ENCODE measurements at places on chromosomes 3 and 15. TPM values are rescaled to one million over a fixed set of nuclear protein-coding genes. Genes with fewer than 3 reads are reported as not detected.

- no peak for DNase-seq
- no peaks in the 10 kb centered on the region for H3K36me3 ChIP-seq
- no peak overlapping the region for H3K4me3 ChIP-seq
Measured at GRCh38 chr15:90022905-90023700, 22.0 kb downstream of the ZNF710 start.

DNA sequence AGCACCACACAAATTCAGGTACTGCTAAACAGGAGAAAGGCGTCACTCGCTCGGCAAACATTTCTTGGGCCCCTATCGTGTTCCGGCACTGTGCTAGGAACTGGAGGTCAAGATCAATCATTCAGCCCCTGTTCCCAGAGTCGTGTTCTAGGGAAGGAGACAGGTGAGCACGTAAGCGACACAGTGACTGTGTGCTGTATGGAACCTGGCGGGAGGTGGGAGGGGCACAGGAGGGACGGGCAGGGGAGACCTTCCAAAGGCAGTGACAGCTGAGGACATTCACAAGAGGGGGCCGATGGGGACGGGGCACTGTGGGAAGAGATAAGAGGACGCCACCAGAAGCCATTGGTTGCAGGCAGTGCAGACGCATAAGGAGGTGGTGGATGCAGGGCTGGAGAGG, 32.2 kb downstream of the BDH1 start:
- no peak for DNase-seq
- no peak overlapping the region for H3K4me3 ChIP-seq
- no peaks in the 10 kb centered on the region for H3K27me3 ChIP-seq
- H3K27ac ChIP-seq = no peak overlapping the region

Gene CHST2
- total RNA-seq = 9.2 TPM

DNA sequence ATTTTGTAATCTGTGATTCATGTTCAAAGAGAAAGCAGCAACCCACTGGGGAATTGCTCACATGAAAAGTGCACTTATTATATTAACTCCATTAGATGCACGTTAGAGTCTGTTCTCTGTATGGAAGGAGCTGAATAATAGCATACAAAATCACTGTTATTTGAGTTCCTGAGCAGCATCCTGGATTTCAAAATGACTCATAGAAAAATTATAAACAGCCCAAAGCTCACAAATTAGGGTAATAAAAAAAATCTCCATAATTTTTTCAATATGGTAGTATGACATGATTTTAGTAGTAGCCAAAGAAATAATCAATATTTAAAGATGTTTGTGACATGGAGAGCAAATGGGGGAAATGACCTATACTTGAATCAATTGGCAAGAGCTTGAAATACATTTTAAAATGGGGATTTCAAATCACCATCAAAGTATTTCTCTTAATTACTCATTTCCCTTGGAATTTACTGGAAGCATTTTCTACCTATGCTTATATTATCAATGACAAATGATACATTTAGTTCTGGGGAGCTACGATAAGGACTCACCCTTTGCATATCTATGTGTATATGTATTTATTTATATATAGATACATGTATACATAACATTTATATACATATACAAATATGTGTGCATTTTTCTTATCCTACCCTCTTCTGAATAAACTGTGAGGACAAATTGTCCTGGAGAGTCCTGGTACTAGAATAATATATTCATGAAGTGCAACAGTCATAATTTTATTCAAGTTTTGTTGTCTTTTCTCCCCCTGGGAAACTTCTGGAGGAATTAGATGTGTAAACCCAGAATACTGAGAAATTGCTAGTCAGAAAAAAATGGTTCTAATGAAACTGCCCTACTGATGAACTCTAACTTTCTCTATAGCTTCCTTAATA, 116.3 kb downstream of the RPL22L1 start:
- peaks cover 52% of the 10 kb centered on the region for H3K4me1 ChIP-seq
- H3K4me3 ChIP-seq = no peak overlapping the region
- DNase-seq = no peak
- no peaks in the 10 kb centered on the region for H3K36me3 ChIP-seq

Gene COL6A5
- not detected for total RNA-seq

GRCh38 chr3:4985330-4986174, 6.3 kb downstream of the BHLHE40 start:
- peak overlapping the region; percentile 84 for H3K27ac ChIP-seq
- H3K27me3 ChIP-seq = no peaks in the 10 kb centered on the region
- peaks cover 43% of the 10 kb centered on the region for H3K36me3 ChIP-seq
- H3K4me1 ChIP-seq = peaks cover 76% of the 10 kb centered on the region
- peak; percentile 42 for DNase-seq

GRCh38 chr3:129602309-129602708, 4.2 kb downstream of the PLXND1 start:
- H3K4me1 ChIP-seq = peaks cover 80% of the 10 kb centered on the region
- no peaks in the 10 kb centered on the region for H3K27me3 ChIP-seq
- H3K36me3 ChIP-seq = peaks cover 39% of the 10 kb centered on the region
- no peak overlapping the region for H3K4me3 ChIP-seq
- DNase-seq = no peak
- H3K27ac ChIP-seq = peak overlapping the region; percentile 84

GRCh38 chr3:64878362-64878761, 190.6 kb upstream of the ADAMTS9 start:
- no peak overlapping the region for H3K27ac ChIP-seq
- H3K4me1 ChIP-seq = no peaks in the 10 kb centered on the region
- no peak for DNase-seq

DNA sequence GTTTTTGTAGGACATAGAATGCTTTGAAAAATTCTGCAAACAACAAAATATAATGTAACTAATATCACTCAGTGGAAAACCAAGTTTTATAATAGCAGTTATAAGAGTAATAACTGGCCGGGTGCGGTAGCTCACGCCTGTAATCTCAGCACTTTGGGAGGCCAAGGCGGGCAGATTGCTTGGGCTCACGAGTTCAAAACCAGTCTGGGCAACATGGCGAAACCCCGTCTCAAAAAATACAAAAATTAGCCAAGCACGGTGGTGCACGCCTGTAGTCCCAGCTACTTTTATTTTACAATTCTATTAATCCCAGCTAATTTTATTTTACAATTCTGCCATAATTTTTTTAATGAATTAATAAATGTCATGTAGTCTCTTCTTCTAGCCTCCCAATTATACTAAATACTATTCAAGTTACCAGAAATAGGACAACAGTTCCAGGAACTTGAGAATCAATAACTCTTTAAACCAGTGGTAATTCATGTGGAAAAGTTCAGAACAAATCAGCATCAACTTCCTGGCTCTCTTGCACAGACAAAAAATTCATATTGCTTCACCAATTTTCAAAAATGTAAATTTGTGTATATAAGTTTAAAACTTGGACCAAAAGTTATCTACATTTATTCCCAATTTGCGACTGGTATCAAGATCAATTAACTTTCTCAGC, 2.2 kb downstream of the DENND4A start:
- H3K4me1 ChIP-seq = peaks cover 14% of the 10 kb centered on the region
- H3K4me3 ChIP-seq = no peak overlapping the region
- no peaks in the 10 kb centered on the region for H3K36me3 ChIP-seq
- no peak for DNase-seq
- H3K27me3 ChIP-seq = no peaks in the 10 kb centered on the region

Gene NTRK3
- total RNA-seq = 0.09 TPM

Gene COL6A6
- total RNA-seq = not detected

Gene PDZRN3
- 0.68 TPM for total RNA-seq

- no peak for DNase-seq
- no peaks in the 10 kb centered on the region for H3K27me3 ChIP-seq
- no peaks in the 10 kb centered on the region for H3K4me1 ChIP-seq
- no peak overlapping the region for H3K27ac ChIP-seq
- no peak overlapping the region for H3K4me3 ChIP-seq
- no peaks in the 10 kb centered on the region for H3K36me3 ChIP-seq
Measured at GRCh38 chr15:36185845-36186244, 393.6 kb upstream of the CDIN1 start.

- no peaks in the 10 kb centered on the region for H3K36me3 ChIP-seq
- H3K27ac ChIP-seq = peak overlapping the region; percentile 41
- no peak overlapping the region for H3K4me3 ChIP-seq
- H3K27me3 ChIP-seq = no peaks in the 10 kb centered on the region
Measured at GRCh38 chr15:71634820-71635560, 175.4 kb upstream of the NR2E3 start.

GRCh38 chr3:107124885-107125284, 252.4 kb upstream of the CCDC54 start:
- no peak overlapping the region for H3K27ac ChIP-seq
- no peak overlapping the region for H3K4me3 ChIP-seq
- H3K36me3 ChIP-seq = no peaks in the 10 kb centered on the region
- peak; percentile 31 for DNase-seq
- H3K4me1 ChIP-seq = peaks cover 7% of the 10 kb centered on the region
- no peaks in the 10 kb centered on the region for H3K27me3 ChIP-seq

GRCh38 chr3:149332771-149333170, 665 bp downstream of the TM4SF18 start:
- H3K4me1 ChIP-seq = peaks cover 28% of the 10 kb centered on the region
- no peak overlapping the region for H3K4me3 ChIP-seq
- H3K36me3 ChIP-seq = no peaks in the 10 kb centered on the region
- peak overlapping the region; percentile 37 for H3K27ac ChIP-seq
- DNase-seq = no peak

DNA sequence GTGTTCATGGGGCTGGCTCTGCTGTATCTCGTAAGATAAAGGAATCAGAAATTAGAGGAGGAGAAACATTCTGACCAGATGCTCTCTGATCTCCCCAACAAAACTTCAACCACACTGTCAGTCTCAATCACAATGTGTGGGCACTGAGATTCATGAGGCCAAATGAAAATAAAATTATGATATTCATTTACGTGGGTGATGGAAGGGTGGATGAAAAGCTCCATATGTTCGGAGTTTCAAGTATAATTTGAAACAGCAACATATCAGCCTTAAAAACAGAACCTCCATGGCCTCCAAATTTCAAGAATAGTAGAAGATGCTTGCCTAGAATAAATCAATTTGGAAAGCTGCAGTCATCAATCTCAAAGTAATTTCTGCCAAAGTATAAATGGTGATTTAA, 363.7 kb downstream of the MAGI1 start:
- no peak overlapping the region for H3K27ac ChIP-seq
- no peaks in the 10 kb centered on the region for H3K36me3 ChIP-seq
- no peak overlapping the region for H3K4me3 ChIP-seq
- H3K27me3 ChIP-seq = no peaks in the 10 kb centered on the region
- no peaks in the 10 kb centered on the region for H3K4me1 ChIP-seq

DNA sequence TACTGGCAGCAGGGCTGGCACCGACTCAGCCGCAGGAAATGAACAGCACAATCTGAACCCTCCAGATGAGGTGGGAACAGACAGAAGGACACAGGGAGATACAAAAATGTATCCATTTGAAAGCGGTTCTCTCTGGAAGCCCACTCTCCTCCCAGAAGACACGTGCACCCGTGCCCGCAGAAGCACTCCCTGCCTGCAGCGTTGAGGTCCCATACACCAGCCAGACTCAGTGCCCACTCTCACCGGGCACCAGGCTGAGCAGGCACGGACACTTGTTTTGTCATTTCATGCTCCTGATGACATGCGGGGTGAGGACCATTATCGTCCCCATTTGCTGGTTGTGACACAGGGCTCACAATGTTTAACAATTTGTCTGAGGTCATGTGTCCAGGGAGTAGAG, 297.4 kb upstream of the TLE3 start:
- H3K4me3 ChIP-seq = no peak overlapping the region
- no peak for DNase-seq
- no peaks in the 10 kb centered on the region for H3K4me1 ChIP-seq

GRCh38 chr15:28914483-28915023, 28.8 kb downstream of the APBA2 start:
- H3K4me1 ChIP-seq = no peaks in the 10 kb centered on the region
- H3K36me3 ChIP-seq = 0 out of 2 replicates have a peak, but pooled peaks cover 3% of the 10 kb centered on the region
- DNase-seq = no peak
- no peak overlapping the region for H3K27ac ChIP-seq
- no peaks in the 10 kb centered on the region for H3K27me3 ChIP-seq

- no peak overlapping the region for H3K4me3 ChIP-seq
- no peak overlapping the region for H3K27ac ChIP-seq
- no peak for DNase-seq
- H3K36me3 ChIP-seq = no peaks in the 10 kb centered on the region
- H3K27me3 ChIP-seq = no peaks in the 10 kb centered on the region
Measured at GRCh38 chr3:83941990-83942745, 1016.6 kb upstream of the CADM2 start.

DNA sequence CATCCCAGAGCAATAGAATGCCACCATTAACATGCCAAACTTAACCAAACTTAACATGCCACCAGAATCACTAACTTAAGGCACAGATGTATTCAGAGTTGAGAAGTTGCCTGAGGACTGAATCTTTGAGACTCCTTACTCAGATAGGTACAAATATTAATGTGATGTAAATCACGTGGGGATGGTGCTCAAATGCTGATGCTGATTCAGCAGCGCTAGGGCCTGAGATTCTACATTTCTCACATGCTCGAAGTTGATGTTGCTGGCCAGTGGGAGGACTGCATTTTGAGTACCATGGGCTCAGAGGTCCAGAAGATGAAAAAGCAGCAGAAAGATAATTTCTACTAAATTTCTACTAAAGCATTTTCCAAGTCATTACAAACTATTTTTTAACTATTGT, 54.1 kb downstream of the RPL22L1 start:
- H3K4me3 ChIP-seq = no peak overlapping the region
- H3K27ac ChIP-seq = no peak overlapping the region
- no peaks in the 10 kb centered on the region for H3K27me3 ChIP-seq
- H3K36me3 ChIP-seq = no peaks in the 10 kb centered on the region

- peaks cover 32% of the 10 kb centered on the region for H3K36me3 ChIP-seq
- H3K27me3 ChIP-seq = no peaks in the 10 kb centered on the region
- no peak overlapping the region for H3K27ac ChIP-seq
Measured at GRCh38 chr3:183766745-183767606, 58.4 kb downstream of the MAP6D1 start.

Gene SPTSSB
- not detected for total RNA-seq

- no peaks in the 10 kb centered on the region for H3K27me3 ChIP-seq
- no peaks in the 10 kb centered on the region for H3K36me3 ChIP-seq
- H3K4me1 ChIP-seq = peaks cover 10% of the 10 kb centered on the region
Measured at GRCh38 chr3:71138410-71138809, 445.1 kb downstream of the FOXP1 start.

- no peaks in the 10 kb centered on the region for H3K27me3 ChIP-seq
- DNase-seq = no peak
- H3K4me3 ChIP-seq = no peak overlapping the region
- no peaks in the 10 kb centered on the region for H3K36me3 ChIP-seq
- H3K4me1 ChIP-seq = no peaks in the 10 kb centered on the region
- no peak overlapping the region for H3K27ac ChIP-seq
Measured at GRCh38 chr3:33904730-33905129, 106.3 kb downstream of the PDCD6IP start.

DNA sequence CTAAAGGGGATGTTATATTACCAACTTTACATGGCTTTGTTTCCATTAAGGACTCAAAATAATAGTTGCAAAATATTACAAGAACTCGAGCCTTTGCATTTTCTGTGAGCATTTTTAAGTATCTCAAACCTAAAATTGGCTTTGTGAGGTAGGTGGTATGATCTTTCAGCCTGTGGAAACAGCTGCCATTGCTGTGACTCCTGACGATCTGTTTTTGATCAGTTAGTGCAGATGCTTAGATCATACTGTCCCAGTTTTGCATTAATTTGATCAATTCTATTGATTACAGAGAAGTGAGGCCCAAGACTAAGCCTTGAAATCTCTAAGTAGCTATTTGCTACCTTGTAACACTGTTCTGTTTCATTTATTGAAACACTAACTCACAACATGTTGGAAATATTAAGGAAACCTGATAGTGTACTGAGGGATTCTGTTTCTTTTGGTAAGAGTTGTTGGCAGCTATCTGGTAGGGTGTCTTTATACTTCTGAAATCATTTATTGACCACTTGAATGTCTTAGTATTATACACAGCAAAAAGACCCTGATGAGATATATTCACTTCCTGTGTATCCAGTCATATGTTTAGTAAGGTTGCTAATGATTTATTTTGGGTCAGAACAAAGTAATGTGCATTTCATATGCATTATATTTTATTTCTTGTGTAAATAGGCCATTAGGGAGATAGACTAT, 14.8 kb downstream of the SKIL start:
- H3K27me3 ChIP-seq = no peaks in the 10 kb centered on the region
- no peaks in the 10 kb centered on the region for H3K4me1 ChIP-seq
- H3K4me3 ChIP-seq = no peak overlapping the region
